Fibroblast of skin of left quadriceps (primary cell): ENCODE measurements at places on chromosomes 11 and 22.

GRCh38 chr11:34443136-34443535 lies 4.4 kb downstream of the CAT start:
- DNase-seq = no peak

DNA sequence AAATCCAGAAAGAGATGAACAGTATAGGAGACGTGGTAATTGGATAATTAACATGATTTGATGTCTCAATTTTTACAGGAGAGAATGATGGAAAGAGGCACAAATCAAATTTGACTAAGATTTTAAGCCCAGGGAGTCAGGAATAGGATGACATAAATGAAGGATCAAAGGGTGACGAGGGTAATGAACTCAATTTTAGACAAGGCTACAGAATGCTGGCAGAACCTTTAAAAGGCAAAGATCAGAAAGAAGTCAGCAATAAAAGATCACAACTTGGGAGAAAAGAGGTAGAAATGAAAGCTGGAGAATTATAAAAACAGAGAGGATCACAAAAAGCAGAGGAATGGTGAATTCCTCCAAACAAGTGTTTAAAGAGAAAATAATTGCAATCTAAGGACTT lies 13.0 kb upstream of the OR8A1 start:
- no peak for DNase-seq

GRCh38 chr22:40412441-40412840 lies 42.0 kb downstream of the SGSM3 start:
- DNase-seq = no peak

GRCh38 chr22:33352768-33353167 lies 294.6 kb upstream of the SYN3 start:
- no peak for DNase-seq

GRCh38 chr11:29255401-29255800 lies 761.4 kb downstream of the KCNA4 start:
- no peak for DNase-seq

DNA sequence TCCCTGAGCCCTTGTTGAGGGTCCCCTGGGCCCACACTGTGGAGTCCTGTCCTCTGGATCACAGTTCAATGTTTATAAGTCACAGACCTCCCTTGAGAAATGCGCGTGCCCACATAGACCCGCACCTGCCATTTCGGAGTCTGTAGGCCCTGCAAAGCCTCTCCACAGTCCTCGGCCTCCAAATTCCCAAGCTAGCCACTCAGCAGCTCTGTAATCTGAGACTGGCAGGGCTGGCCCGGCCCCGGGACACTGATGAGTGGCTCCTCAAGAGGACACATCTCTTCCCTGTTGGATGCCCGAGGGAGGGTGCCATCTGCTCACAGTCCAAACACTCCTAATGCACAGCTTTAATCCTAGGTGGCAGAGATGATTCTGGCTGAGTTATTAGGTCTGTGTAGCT lies 39.1 kb downstream of the B3GAT1 start:
- DNase-seq = no peak

- DNase-seq = no peak
Measured at GRCh38 chr11:67632175-67632981, 2.6 kb upstream of the NUDT8 start.

DNA sequence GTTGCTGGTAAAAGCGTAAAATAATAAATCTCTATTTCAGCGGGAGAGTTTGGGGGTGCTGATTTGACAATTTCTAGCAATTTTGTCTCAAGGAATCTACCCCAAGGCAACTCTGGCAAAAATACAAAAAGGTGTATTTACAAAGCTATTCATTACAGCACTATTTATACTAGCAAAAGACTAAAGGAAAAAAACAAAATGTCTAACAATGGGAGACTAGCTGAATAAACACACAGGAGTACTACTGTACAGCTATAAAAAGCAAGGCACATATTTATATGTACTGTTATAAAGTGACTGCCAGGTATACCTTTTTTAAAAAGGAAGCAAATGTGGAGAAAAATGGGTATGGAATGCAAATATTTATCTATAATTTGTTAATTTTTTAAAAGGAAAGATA lies 32.7 kb downstream of the SLC35F2 start:
- no peak for DNase-seq

GRCh38 chr11:65593518-65594414 lies 1.8 kb downstream of the KCNK7 start:
- no peak for DNase-seq

- no peak for DNase-seq
Measured at GRCh38 chr11:10273738-10274137, 20.3 kb downstream of the SBF2 start.

GRCh38 chr11:103928802-103929161 lies 107.7 kb upstream of the DDI1 start:
- no peak for DNase-seq

GRCh38 chr11:129528296-129528695 lies 152.6 kb downstream of the BARX2 start:
- DNase-seq = no peak

- DNase-seq = no peak
Measured at GRCh38 chr11:72061739-72062396, 18.5 kb downstream of the NUMA1 start.

GRCh38 chr11:118229274-118229847 lies 4.5 kb upstream of the JAML start:
- DNase-seq = no peak

- DNase-seq = no peak
Measured at GRCh38 chr11:76542436-76542835, 97.6 kb downstream of the EMSY start.

- DNase-seq = no peak
Measured at GRCh38 chr11:45673441-45673840, 8.0 kb upstream of the CHST1 start.

- peak; percentile 80 for DNase-seq
Measured at GRCh38 chr11:120334894-120335462, 1.2 kb upstream of the ARHGEF12 start.

- DNase-seq = peak; percentile 29
Measured at GRCh38 chr22:22111267-22111751, 128.7 kb upstream of the TOP3B start.

- DNase-seq = no peak
Measured at GRCh38 chr22:43216738-43217137, 29.8 kb upstream of the TTLL12 start.

- no peak for DNase-seq
Measured at GRCh38 chr11:111718436-111718835, 47.8 kb downstream of the PPP2R1B start.

DNA sequence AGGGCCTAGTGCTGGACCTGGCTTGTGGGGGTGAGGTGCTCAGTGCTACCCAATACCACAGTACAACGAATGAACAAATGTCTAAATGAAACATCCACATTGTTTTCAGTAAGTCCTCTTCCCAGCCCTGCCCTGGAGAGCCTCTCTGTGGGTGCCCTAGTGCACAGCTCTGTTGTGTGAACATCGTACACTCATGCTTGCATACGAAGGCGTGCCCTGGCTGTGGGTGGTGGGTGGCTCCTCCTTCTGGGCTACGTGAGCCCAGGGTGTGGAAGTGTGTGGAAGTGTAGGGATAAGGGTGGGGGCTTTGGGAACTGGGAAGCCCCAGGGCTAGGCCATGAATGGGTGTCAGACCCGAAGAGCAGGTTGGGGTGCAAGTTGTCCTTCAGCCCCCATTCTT lies 592 bp upstream of the NLRX1 start:
- DNase-seq = no peak

GRCh38 chr11:3905080-3905953 lies 49.9 kb downstream of the STIM1 start:
- peak; percentile 36 for DNase-seq

DNA sequence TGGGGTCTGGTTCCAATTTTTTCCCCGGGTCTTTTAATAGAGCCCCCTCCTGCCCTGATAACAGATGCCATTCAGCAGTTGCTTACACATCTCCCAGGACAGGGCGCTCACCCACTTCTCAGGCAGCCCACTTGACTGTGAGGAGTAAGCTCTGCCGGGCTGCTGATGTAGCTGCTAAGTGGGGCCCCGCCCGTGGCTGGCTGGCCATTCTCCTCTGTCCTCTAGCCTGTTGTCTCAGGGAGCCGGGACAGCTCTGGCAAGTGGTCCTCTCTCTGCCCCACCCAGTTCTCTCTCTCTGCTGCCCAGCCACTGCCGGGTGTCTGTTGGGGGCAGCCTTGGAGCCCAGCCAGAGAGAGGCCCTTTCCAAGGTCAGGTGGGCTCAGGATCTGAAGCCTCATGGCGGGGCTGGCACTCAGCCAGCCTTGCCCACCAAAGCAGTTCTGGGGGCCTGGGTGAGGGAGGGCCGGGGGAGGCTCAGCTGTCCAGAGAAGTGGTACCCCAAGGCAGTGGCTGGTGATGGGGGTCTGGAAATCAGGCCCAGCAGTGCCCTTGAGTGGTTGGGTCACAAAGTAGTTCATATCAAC lies 8.9 kb downstream of the KCNJ4 start:
- DNase-seq = no peak

DNA sequence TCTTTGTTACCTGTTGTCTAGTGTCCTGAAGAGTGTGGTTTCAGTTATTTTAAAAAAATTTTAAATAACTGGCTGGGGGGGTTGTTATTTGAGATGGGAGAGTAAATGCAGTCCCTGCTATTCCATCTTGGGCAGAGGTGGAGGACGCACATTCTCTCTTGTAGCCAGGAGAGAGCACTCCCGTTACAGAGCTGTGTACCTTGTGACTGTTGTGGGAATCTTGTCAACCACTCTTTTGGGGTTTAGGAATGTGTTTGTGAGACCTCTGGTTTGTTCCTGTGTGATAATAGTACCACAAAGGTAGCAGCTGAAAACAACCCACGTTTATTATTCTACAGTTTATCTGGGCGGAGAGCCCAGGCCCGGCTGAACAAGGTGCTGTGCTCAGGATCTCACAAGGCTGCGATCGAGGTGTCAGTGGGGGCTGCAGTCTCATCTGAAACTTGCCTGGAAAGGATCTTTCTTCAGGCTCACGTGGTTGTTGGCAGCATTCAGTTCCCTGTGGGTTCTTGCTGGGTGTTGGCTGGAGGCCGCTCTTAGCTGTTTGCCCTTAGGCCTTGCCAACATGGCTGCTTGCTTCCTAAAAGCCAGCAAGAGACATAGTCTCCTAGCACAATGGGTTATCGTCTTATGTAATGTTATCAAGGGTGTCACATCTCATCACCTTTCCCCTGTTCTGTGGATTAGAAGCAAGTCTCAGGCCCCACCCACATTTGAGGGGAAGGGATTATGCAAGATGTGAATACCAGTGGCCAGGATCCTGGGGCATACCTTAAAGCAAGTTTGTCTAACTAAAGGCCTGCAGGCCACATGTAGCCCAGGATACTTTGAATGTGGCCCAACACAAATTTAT lies 20.6 kb downstream of the IGHMBP2 start:
- no peak for DNase-seq

GRCh38 chr22:46748908-46749675 lies 11.0 kb upstream of the CERK start:
- no peak for DNase-seq

GRCh38 chr11:44079376-44079775 lies 13.3 kb downstream of the ACCS start:
- no peak for DNase-seq

- no peak for DNase-seq
Measured at GRCh38 chr11:36400766-36401455, 104.8 kb downstream of the PRR5L start.

DNA sequence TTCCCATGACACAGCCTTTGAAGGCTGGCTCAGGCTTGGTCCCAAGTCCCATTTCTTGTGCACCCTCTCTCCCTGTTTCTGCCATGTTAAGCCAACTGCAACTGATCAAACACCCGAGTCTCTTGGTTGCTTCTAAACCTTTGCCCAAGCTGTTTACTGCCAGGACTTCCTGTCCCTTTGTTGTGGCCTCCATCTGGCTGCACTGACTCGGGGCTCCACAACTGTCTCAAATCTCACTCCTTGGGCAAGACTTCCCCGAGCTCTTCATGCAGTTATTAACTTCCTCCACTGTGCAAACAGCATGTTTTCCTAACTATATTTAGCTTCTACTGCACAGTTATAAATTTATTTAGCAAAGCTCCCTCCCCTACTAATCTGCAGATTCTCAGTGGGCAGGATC lies 4.3 kb downstream of the VPREB1 start:
- no peak for DNase-seq

GRCh38 chr11:44351006-44351660 lies 41.2 kb upstream of the ALX4 start:
- DNase-seq = no peak

DNA sequence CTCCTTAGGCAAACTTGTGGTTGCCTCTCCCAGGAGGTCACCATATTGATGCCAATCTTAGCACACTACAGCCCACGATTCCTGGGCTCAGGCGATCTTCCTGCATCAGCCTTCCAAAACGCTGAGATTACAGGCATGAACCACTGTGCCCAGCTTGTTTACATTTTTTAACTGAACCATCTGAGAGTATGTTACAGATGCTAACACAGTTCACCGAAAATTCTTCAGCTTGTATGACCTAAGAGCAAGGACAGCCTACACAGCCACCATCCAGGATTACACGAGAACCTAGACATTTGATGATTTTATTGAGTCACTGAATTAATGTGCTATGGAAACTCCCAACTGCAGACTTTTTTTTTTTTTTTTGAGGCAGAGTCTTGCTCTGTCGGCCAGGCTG lies 5.8 kb upstream of the LGALS1 start:
- DNase-seq = no peak

DNA sequence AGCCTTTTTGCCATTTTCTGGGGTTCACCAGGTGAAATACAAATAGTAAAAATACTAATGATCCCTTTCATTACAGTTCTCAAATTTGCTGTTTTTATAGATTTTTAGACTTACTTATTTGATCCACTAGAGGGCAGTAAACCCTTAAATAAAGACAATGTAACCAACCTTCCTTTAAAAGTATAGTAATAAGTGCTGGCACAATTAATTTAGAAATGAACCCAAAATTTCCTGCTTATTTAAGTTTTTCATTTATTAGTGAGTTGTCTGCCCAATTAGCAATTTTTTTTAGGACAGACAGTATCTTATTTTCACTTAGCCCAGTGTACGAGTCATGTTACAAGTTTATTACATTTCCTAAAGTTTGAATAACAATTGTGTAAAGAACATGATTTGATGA lies 4.7 kb downstream of the DDIAS start:
- DNase-seq = no peak

DNA sequence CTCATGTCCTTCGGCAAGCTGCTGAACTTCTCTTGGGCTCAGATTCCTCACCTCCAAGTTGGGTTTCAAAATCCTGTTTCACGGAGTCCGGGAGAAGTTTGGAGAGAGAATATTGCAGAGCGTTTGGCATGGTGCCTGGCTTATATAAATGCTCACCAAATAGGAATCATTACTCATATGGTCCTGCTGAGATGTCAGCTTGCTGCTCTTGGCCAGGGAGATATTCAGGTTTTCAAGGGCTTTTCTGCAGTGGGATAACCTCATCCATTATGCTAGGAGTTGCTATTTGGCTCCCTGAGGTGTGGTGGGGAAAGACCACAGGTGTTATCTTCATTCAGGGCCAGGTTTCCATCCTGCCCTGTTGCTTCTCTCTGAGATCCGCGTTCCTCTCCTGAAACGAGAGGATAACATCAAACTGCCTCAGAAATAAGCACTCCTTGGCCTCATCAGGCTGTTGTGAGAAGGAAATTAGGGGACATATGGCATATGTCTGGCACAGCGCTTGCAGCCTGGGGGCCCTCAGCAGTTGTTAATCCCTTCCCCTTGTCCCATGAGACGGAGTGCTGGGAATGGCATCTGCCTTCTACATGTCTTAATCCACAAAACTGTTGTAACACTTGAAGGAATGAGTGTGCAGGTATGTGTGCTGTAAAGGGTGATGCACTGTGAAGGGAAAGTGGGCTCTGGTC lies 29.9 kb upstream of the ACER3 start:
- DNase-seq = peak; percentile 51

GRCh38 chr11:87740968-87741367 lies 434.3 kb downstream of the RAB38 start:
- no peak for DNase-seq
